ENCODE measurements at places on chromosomes 5 and 9. TPM values are rescaled to one million over a fixed set of nuclear protein-coding genes. Genes with fewer than 3 reads are reported as not detected.

SLC27A6 gene
- total RNA-seq = not detected

WWC1 gene
- total RNA-seq = not detected

MFAP3 gene
- total RNA-seq = 25.0 TPM

COL5A1 gene
- 0.07 TPM for total RNA-seq

DRD1 gene
- not detected for total RNA-seq

IFNK gene
- not detected for total RNA-seq

SLC9A3 gene
- 1.6 TPM for total RNA-seq

PCA3 gene
- total RNA-seq = not detected

EQTN gene
- total RNA-seq = not detected

KIF4B gene
- not detected for total RNA-seq

FRMPD1 gene
- total RNA-seq = not detected
